Activated naive CD4-positive, alpha-beta T cell treated with anti-CD3 and anti-CD28 coated beads, Interleukin-2, amount 10 ng/mL, durations not matched to agents 7 days and 5 days (primary cell): ENCODE measurements at places on chromosomes 12 and 14.

DNA sequence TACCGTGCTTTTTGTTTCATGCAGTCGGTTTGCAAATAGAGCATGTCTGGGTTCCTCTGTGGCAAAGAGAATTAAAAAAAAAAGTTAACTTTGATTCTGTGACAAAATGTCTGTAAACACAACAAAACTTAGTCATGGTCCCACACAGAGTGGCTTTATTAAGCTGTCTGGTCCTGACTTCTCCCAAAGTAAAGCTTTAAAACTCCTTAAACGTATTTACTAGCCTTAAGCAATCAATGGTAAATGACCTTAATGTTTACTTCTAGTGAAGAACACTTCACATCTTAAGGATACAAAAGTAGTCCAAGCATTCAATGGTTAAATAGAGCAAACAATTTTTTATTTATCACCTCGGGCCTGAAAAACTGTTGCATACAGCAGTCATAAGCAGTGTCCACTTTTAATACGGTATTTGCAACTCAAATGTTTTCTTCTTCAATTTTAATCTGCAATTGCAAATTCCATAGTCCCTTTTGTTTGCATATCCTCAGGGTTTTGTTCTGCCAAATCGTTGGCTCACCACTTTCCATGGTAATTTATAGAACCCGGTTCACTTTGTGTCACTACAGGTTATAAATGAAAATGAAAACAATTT, 453.0 kb upstream of the MIS18BP1 start:
- no peak for DNase-seq

GRCh38 chr12:52988898-52989297, 17.4 kb upstream of the EIF4B start:
- no peak for DNase-seq

- DNase-seq, result no peak
These were observed 79.6 kb upstream of the IFNG-AS1 start for GRCh38 chr12:67909681-67910080.

GRCh38 chr14:106347291-106347778, 821.0 kb downstream of the TMEM121 start:
- DNase-seq, result no peak

DNA sequence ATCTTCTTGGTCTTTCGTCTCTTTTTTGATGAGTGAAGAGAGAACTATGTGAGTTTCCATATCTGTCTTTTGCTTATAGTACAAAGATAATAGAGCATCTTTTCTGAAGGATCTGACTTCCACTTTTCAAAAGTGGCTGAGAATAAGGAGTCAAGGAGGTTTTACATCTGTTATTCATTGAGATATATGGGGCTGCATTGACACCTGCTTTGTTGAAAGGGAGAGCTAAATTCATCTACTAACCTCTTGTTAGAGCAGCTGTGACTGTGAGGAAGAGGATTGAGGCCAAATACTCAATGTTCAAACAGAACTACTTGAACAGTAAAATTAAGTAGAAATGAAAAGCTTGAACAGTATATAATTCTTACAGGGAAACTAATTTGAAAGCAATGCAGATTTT, 130.2 kb upstream of the ATP2B1 start:
- no peak for DNase-seq

DNA sequence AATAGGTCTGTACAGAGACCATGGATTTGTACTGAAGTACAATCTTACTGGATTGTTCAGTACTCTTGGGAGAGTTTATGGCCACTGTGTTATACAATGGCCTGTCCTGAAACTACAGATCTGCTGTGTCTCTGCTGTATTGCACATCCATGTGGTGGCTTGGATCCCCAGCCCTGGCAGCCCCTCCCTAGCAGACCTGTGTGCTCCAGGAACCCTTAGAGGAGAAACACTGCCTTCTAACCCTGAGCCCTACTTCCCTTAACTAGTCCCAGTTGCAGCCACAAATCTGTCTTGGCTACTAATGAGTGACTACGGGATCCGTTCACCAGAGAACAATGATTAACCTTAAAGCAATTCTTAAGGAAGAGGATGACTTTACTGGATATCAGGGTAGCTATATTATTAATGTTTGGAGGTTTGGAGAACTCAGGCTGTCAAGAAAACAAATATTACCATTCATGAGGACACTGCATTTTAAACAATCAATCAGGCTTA, 27.7 kb downstream of the RNF34 start:
- DNase-seq, result no peak

DNA sequence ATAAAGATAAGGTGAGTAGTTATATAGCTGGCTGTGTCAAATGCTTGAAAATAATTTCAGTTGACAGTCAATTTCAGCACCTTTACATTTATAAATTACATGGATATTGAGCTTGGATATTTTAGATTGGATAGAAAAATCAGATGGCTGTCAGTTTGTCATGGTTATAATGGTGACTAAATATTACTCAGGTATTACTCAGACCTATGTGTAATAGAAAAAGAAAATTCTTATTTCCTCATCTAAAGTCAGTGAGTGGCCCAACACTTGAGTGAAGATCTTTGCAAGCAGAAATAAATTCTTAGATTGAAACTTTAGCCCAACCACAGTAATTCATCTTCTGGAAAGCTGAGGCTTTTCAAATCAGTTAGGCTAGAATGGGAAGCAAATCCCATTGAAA, 354.4 kb downstream of the NAV3 start:
- no peak for DNase-seq
